ENCODE measurements at places on chromosomes 5 and 9. TPM values are rescaled to one million over a fixed set of nuclear protein-coding genes. Genes with fewer than 3 reads are reported as not detected.

GRCh38 chr5:54927097-54927746 lies 58.2 kb downstream of the ESM1 start:
- no peak for DNase-seq

Gene PCDHA9
- total RNA-seq: 0.29 TPM

Gene PALM2AKAP2
- total RNA-seq: 10.1 TPM

DNA sequence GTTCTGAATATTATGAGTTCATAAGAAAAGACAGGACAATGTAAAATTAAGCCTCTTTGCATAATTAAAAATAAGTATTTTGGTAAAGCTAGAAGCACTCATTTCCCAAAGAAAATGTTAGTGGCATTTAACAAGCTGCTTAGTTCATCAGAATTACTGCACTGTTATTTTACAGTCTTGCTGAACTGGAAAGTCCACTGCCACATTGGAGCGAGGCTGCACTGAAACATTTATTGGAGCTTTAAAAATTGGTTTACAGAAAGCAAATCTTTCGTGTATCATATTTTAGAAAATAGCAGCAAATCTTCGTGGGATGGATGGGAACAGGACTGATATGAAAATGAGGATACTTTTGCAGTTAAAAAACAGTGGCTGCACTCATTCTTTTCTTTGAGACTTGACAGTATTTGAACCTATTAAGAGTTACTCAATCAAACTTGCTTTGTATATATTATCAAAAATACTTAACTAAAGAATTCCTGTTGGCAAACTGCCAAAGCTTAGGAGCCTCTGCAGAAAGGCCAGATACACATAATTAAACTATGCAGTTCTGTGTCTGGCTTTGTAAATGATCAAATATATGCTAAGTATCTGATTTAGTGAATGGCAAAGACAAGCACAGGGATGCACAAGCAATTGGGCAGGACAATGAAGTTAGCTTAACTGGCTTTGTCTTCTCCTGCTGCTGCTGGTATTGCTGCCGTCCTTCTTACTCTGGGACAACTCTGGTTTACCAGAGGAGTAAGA lies 16.5 kb upstream of the FBXL7 start:
- no peak for DNase-seq

Gene DOLK
- 18.2 TPM for total RNA-seq

DNA sequence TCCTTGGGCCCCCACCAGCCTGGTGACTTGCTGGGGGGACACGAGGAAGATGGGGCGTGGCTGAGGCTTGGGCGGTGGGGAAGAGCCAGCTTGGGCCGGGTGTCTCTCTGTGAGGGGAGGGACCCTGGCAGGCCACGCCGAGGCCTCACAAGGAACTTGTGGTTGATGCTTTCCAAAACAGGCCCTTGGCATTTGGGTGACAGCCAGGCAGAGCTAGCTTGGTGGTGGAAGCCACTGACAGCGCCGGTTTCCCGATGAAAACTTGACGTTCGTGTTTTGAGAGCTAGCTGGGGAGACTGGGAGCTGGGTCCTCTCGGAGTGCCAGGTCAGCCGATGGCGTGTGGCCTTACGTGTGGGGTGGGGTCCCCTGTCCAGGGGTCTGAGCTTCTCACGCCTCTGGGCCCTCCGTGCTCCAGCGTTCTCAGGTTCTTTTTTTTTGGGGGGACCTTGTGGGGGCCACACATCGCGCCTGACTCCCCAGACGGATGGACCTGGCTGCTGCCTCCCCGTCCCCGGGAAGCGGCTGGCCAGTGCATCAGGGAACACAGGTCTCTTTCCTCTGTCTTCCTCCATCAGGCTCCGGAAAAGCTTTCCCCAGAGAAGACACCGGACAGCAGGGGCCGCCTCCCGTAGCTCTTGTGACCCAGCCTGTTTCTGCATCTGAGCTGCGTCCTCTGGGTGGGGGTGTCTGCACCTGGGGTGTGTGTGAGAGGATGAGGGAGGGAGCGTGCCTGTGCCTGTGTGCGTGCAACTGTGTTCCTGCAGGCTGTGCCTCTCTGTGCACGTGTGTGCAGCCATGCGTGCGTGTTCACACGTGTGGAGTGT lies 129.3 kb upstream of the LPCAT1 start:
- no peak for DNase-seq

Gene GRXCR2
- not detected for total RNA-seq

- DNase-seq: no peak
Observed at GRCh38 chr9:33881635-33882034, 64.7 kb downstream of the UBE2R2 start.

Gene LCP2
- total RNA-seq: 38.4 TPM

Gene MSX2
- 2.5 TPM for total RNA-seq

Gene HABP4
- total RNA-seq: 17.4 TPM

Measured in mucosa of gallbladder (tissue), 1 donor.